ENCODE measurements at places on chromosomes 5 and 9.

DNA sequence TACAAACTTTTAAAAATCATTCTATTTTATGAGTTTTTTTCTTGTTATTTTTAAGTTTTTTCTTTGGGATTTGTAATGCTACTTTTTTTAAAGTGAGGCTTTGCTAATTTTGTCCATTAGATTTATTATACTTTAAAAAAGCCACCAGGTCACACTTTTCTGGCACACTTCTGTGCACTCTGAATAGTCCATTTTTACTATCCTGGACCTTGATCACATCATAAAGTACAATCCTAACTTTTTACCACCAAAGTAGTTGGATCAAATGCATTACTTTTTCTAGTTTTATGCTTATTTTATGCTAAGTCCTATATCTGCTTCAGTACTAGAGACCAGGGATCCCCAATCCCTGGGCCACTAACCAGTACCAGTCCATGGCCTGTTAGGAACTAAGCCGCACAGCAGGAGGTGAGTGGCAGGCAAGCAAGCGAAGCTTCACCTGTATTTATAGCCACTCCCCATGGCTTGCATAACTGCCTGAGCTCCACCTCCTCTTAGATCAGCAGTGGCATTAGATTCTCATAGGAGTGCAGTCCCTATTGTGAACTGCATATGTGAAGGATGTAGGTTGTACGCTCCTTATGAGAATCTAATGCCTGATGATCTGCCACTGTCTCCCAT lies 16.0 kb downstream of the FRRS1L start:
- DNase-seq, result no peak

DNA sequence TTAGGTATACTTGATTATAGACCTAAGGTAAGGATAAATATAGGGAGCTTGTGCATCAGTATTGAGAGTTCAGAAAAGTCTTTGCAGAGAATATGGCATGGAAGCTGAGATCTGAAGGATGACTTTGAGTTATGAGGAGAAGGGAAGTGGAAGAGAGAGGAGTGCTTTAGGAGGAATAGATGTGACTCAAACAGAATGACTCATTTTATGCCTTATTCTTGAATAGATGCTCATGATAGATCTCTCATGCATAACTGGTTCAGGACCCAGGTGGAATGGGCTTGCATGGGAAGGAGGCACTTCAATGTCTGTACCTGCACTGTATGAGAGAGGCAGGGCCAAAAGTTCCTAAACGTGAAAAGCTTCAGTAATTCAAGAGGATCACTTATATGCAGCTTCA lies 103.3 kb downstream of the CWC27 start:
- no peak for DNase-seq

DNA sequence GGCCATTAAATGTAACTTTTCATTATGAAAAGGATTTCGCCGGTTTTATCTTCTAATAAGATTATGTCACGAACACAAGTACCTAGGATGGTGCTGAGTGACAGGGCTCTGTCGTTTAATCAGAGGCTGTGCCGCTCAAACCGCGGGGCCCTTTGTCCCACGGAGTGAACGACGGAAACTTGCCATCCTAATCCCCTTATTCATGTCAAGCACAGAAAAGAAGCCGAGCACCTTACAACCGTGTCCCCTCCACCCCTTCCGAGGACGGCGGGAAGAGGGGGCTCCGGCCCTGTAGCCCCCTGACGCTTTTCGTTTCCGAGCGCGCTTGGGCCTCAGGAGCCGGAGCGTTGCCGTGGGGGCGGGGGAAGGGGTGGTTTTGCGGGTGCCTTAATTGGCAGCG lies 11.2 kb downstream of the LMX1B start:
- DNase-seq, result no peak

- no peak for DNase-seq
Observed at GRCh38 chr5:135695656-135696313, 117.0 kb upstream of the CXCL14 start.

DNA sequence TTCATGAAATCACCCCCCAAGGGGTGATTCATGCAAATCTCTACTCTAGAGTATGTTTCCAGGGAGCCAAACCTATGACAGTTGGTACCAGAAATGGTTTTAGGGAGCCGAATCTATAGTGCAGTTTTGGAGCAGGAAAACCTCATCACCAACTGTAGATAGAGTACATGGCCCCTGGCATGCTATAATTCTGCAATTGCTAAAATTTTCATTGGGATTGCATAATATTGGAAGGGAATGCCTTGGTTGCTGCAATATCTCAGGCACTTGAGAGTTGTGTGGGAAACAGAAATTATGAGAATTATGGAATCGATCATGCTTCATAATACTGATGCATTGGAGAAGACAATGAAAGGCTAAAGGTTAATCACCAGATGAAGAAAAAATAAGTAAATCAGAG lies 148.2 kb upstream of the PLPPR1 start:
- no peak for DNase-seq

GRCh38 chr5:175728316-175728715 lies 70.4 kb downstream of the HRH2 start:
- DNase-seq, result no peak

- no peak for DNase-seq
Observed at GRCh38 chr9:104905153-104905901, 22.6 kb downstream of the ABCA1 start.
